ENCODE measurements at places on chromosomes 16 and 17.

DNA sequence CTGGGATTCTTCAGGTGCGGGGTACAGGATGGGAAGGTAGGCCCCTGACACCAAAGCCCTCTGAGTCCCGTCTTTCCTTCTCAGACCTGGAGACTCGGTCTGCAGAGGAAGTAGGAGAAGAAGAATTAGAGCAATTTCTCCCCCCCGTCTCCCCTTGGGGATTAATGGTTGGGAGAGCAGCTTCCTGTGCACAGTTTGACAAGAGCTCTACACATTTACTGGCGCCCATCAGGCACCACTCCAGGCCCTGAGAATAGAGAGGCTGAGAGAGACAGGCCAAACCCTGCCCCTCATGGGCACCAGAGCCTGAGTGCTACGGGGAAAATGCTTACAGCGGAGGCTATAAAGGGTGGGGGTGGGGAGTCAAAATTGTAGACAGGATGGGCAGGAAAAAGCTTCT is 3.5 kb upstream of the C16orf74 start:
- peak; percentile 26 for DNase-seq

- no peak for DNase-seq
Measured at GRCh38 chr17:78719630-78720298, 62.3 kb downstream of the CYTH1 start.

DNA sequence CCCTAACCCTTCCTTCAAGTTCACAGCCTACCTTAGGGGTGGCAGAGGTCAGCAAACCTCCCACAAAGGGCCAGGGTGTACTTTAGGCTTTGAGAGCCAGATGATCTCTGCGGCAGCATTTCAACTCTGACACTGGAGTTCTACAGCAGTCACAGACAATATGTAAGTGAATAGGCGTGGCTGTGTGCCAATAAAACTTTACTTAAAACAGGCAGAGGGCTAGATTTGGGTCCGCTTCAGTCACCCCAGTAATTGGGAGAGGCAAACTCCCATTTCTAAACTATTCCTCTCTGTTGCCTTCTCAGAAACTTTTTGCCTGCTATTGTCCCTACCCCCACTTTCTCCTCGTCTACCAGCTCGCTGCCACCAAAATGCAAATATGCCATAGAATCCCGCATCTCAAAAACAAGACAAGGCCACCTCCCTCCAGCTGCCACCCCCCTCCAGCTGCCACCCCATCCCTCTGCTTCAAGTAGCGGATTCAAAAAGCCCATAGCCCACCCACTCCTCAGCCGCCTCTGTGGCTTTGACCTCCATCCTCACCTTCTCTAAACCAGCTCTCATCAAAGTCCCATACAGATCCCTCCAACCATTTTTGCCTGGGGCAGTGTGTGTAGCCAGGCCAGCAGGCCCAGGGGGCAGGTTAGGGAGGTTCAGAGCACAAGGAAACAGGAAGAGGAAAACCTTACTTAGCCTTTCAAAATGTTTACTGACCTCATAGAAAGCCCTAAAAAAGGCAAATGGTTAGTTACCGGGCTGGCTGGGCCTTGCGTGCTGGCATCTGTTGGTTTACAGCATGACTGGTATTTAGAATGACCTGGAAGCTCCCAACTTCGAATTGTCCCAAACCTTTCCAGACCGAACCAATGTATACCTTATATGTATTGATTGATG is 19.9 kb upstream of the DNAH17 start:
- DNase-seq = peak; percentile 6

GRCh38 chr17:27545562-27546229 is 85.3 kb upstream of the LGALS9 start:
- DNase-seq = peak; percentile 67

DNA sequence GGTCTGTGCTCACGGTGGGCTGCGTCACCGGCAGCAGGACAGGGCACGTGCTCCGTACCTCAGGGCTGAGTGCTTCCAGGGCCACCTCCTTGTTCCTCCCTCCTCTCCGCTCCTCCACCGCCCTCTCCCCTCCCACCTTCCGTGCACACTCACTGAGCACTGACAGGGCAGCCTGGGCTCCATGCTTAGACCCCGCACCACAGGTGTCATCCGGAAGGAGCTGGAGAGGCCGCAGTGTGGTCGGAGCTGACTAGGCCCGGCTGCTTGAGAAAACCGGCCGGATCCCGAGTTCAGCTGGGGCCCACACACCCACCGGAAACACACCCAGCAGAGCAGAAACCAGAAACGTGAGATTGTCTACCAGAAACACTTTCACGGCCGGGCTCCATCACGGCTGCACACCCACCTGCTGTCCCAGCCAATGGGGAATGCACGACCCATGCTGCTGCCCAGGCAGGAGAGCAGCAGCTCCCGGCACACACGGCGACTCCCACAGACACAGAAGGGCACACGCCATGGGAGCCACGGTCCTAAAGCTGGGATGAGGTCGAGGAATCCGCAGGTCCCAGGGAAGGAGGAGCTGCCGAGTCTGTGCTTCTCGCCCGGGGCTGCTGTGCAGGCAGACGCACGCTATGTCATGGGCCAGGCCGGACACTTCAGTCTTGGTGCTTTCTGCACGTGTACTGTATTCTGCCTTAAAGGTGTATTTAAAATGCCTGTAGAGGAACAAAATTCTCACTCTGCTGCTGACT is 55.0 kb upstream of the ZNF469 start:
- DNase-seq = no peak

GRCh38 chr17:76720211-76720610 is 6.2 kb downstream of the JMJD6 start:
- DNase-seq = no peak

GRCh38 chr17:16913463-16913862 is 58.5 kb downstream of the TNFRSF13B start:
- no peak for DNase-seq

GRCh38 chr17:79546386-79546785 is 64.5 kb downstream of the RBFOX3 start:
- DNase-seq = no peak

DNA sequence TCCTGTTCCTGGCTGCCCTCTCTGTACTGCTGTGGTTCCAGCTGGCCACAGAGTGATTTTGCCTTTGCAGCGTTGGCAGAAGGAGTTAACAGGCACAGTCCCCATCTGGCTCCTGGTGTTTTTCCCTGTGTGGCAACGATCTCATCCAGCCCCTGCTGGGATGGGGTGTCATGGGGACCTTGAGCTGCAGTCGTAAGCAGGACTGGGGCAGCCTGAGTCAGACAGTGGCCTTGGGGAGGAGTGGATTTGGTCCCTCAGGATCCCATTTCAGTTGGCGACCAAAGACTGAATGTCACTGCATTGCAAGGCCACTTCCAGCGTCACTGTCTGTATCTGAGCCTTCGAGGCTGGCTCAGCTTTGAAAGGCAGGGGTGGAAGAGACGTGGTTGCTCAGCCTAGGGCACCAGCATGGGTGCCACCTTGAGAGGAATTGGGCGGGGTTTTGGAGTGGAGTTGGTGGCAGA is 11.9 kb downstream of the TMEM94 start:
- DNase-seq = no peak

DNA sequence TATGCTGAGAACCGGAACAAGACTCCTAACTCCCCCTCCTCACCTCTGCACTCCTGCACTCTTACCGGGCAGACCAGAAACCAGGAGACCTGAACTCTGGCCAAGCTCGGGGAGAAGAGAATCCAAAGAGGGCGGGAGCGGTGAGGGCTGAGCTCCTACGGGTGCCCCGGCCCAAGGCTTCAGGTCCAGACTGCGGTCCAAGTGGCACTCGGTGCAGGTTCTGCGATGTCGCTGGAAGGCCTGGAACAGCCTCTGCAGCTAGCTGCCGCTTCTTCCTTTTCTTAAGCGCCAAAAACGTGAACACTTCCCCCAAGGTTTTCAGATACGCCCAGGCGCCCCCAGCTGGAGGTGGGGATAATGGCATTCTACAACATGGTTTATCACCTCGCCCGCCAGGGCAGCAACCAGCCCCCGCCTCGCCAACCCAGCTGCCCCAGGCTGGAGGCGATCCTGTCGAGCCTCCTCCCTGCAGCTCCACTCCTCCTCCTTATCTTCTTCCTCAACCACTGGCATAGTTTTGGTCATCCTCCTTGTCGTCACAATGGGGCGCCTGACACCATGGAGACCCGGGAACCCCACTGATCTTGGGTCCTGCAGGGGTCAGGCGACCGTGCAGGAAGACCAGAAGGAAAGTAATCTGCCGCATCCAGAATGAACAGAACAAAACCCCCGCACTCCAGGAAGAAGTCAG is 1735.9 kb downstream of the TP53TG3F start:
- no peak for DNase-seq

DNA sequence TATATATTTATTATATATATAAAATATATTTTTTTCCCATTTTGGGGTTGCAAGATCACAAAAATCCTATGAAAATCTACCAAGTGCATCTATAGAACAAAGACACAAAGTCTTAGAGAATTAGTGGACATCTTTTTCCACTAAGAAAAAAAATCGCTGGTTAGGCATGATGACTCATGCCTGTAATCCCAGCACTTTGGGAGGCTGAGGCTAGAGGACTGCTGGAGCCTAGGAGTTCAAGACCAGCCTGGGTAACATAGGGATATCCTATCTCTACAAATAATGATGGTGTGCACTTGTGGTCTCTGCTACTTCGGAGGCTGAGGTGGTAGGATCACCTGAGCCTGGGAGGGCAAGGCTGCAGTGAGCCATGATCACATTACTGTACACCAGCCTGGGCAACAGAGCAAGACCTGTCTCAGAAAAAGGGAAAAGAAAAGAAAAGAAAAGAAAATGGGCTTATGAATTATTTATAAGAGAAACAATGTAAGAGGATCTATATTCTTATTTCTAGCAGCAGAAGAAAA is 185.1 kb upstream of the PSMD7 start:
- DNase-seq = no peak

- peak; percentile 18 for DNase-seq
Measured at GRCh38 chr17:68776451-68776850, 175.3 kb upstream of the FAM20A start.

DNA sequence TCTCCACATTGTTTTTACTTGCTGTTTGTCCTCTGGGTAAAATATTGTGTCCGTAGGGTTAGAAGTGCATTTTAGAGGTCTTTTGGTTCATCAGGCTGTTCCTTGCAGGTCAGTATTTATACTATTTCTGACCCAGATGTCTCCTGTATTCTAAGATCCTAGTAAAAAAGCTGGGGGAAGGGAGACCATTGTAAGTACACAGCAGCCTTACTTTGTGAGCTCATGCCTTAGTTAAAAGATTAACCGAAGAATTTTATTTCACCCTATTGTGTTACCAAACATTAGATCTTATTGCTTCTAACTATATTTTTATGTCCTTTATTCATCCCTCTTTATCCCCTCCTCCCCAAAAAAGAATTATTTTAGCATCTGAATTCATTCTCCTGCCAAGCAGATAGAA is 444.1 kb upstream of the RBFOX1 start:
- no peak for DNase-seq

- DNase-seq = no peak
Measured at GRCh38 chr17:75849724-75850123, 5.4 kb downstream of the WBP2 start.

DNA sequence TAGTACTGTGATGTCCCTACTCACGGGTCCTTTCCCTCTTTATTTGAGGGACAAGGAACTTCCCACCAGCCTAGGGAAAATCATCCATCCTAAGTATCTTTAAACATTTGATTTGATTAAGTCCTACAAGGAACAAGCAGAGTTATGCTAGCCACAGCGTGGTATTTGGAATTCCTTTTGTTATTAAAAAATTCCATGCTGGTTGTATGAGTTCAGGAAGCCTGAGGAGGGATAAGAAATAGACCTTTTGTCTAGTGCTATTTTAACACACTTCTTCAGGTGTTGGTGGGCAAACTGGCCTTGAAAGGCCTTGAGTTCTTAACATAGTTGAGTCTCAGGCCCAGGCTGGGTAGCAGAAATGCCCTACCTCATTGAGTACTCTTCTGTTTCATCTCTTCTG is 105.4 kb upstream of the TBX2 start:
- DNase-seq = peak; percentile 39

DNA sequence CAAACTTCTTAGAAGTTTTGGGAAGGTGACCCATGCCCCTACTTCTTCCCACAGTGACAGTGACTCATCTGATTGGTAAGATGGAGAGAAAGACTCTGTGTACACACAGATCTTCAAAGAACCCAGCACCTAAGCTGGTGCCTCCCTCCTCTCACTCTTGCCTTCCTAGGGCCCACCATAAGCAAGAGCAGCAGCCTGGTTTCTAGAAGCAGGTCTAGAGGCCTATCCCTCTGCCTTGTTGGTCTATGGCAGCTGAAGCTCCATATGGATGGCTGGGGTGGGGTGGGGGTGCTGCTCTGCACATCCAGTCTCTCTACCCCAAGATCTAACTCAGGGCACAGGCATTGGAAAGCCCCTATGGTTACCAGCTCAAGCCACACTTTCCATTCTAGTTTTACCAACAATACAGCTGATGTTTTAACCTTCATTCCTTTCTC is 47.5 kb downstream of the STAT3 start:
- no peak for DNase-seq

DNA sequence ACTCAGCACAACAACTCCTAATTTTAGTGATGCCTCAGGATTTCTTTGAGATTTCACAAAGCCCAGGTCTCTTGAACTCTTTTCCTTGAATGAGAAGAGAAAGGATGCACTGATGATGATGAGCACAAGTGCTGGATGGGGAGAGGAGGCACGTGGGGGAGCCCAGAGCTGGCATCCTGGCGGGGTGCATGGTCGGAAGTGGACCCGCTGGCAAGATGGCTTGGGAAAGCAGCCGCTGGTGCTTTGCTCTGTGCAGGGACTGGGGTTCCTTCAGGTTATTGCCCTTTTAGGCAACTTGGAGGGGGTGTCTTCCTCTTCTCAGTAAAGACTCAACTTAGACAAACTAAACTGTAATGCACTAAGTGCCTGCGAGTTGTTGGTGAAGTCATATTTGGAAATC is 22.3 kb downstream of the CALB2 start:
- DNase-seq = no peak

GRCh38 chr16:21650521-21650920 is 1.9 kb downstream of the IGSF6 start:
- DNase-seq = no peak

GRCh38 chr17:60461584-60461983 is 39.3 kb downstream of the CHCT1 start:
- DNase-seq = no peak

- no peak for DNase-seq
Measured at GRCh38 chr16:79181419-79181818, 419.1 kb downstream of the MAF start.

DNA sequence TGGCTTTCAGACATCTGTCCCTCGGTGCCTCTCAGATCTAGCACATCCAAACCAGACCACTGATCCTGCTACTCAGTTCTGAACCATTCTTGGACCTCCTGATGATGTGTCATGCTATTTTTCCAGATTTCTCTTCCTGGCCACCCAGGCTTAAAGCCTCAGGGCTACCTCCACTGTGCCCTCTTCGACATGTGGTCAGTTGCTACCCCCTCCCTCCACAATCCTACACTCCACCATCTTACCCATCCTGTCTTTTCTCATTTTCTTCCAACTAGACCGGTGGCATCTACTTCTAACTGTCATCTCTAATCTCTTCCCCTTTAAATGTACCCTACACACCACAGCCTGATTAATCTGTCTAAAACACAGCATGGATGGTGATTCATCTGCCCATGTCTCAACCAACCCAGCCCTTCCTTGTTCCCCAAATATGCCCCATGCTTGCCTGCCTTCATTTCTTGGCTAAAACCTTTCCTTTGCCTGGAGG is 478.6 kb downstream of the SLC39A11 start:
- peak; percentile 57 for DNase-seq

All from fibroblast of upper back skin (primary cell).